ENCODE measurements at places on chromosomes 3 and 15. TPM values are rescaled to one million over a fixed set of nuclear protein-coding genes. Genes with fewer than 3 reads are reported as not detected.

Gene CAND2
- total RNA-seq = 10.7 TPM

Gene TTLL13
- not detected for total RNA-seq

Gene CHRNA7
- total RNA-seq = under 0.01 TPM

Gene WDR53
- 5.4 TPM for total RNA-seq

Gene GOLGA6A
- total RNA-seq = 0.54 TPM

Gene RPL39L
- total RNA-seq = 10.2 TPM

Gene COL8A1
- total RNA-seq = 1.6 TPM

Gene ELP6
- total RNA-seq = 23.6 TPM

Gene BSN
- 0.11 TPM for total RNA-seq

Gene RASGRP1
- total RNA-seq = 0.11 TPM

Gene NANOGP8
- not detected for total RNA-seq

Gene CHST14
- 20.4 TPM for total RNA-seq

Gene SLC27A2
- total RNA-seq = not detected

Gene PAQR5
- total RNA-seq = 0.22 TPM

Gene MESP1
- total RNA-seq = not detected

Gene SELENOT
- total RNA-seq = 65.6 TPM

Gene CTXND1
- total RNA-seq = not detected

Gene CNTN6
- total RNA-seq = not detected

Gene MAP1A
- 10.6 TPM for total RNA-seq

Gene LHFPL4
- total RNA-seq = not detected

Gene C3orf20
- total RNA-seq = 0.11 TPM

Gene HHATL
- not detected for total RNA-seq

Gene POLG
- total RNA-seq = 64.0 TPM
